ENCODE measurements at places on chromosomes 12 and 14.

DNA sequence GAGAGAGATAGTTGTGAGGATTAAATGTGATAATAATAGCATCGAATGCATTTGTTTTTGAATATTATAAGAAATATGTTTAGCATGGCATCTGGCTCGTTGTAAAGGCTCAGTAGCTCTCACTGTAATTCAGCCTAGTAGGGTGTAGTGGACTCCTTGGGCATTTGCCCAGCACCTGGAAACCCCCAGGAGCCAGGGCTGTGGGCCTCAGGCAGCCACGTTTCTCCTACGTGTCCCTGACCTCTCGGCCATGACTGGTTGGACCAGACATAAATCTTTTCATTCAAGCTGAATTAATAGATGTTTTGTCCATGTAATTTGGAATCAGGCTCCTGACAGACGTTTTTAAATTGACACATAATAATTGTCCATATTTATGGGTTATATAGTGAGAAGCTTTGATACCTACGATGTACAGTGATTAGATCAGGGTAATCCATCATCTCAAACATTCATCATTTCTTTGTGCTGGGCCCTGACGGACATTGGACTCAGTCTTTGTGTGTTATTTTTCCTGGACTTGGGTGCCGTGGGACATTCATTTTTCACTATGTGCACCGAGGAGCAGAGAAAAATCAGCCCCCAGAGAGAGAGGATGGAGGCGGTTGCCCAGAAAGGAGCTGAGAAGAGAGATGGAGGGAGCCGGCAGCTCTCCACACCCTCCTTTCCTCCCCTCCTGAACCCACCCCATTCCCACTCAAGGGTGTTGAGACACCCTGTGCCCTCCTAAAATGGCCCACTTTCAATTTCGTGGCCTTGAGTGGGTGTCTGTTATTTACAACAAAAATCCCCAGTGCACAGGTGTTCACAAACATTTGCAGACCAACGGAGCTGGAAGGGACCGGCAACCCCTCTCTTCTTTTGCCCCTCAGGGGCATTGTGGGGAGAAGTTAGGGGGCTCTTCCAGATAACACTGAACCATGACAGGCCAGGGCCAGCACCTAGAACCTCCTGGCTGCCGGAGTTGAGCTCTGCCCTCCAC is 296.4 kb downstream of the DPF3 start:
- no peak for DNase-seq

DNA sequence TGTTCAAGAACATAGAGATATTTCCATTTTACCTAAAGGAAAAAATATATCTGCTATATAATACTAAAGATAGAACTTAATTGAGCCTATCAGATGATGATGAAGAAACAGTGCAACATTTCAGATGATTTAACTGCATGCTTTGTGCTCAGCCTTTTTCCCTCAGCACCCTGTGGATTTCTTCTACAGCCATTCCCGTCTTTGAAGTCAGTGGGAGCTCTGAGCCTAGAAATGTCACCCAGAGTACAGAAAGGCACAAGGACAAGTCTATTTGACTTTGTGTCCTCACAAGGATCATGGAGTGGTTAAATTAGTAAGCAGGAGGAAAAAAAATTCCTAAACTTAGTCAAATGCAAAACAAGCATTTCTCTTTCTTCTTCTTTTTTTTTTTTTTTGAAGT is 994.0 kb upstream of the FLRT2 start:
- DNase-seq, result no peak

- no peak for DNase-seq
Measured at GRCh38 chr12:26037615-26038220, 79.2 kb downstream of the RASSF8 start.

DNA sequence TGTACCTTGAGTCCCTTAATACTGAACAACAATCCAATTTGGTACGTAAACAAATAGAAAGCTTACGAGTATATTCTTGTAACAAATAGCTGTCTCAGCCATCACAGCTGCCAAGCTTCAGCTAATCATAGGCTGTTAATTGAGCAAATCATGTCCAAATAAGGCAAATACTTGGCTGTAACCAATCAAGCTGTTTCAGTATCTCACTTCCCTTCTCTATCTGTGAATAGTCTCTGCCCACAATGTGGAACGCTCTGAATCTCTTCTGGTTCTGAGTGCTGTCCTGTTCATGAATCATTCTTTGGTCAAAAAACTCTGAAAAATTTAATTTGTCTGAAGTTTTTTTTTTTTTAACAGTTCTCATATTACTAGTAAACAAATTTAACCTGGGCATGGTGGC is 5.8 kb upstream of the NEMF start:
- no peak for DNase-seq

- no peak for DNase-seq
Measured at GRCh38 chr12:34288963-34289345, 266.7 kb downstream of the ALG10 start.

DNA sequence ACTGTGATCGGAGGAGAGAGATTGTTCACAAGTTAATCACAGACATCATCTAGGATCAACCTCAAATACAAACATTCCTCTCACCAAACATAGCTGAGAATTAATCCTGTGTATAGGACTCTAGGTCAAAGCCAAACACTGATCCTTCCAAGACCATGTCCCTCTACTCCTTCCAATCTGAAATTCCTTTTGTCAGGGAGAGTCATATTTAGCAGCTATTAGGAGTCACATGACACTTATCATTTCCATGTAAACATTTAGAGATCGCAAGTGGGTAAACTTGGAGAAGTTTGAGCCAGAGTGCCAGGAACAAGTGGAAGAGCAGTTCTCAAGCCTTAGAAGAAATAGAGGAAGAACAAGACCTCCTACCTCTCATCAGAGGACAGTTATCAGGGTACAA is 13.5 kb downstream of the OR2AP1 start:
- DNase-seq, result no peak

DNA sequence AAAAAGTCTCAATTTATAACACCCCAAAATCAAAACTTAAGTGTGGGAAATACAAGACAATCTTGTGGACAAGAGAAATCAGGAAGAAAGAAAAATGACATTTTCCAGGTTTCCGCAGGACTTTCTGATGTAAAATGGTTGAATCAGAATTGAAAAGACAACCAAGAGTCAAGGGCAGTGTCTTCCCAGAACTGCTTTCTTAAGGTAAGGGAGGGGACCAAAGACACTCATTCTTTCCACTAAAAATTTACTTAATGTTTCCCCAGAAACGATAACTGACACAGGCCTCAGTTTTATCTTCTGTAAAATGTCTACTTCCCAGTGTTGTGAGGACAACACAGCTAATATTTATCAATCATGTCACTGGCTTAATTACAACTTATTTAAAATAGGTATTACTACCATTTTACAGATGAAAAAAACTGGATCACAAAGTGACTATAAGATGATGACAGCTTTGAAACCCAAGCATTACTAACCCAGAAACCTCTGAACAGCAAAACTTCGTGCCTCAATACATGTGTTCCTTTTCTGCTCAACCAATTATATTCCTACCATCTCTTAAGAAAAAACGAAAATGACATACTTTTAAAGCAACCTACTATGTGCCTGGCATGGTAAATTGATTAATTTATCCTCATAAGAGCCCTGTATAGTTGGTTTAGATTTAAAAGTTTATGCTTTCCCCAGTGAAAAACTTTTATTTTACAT is 4.6 kb downstream of the SINHCAF start:
- no peak for DNase-seq

Data from NCI-H446 treated with DMSO at 0.1 percent for 48 hours (cell line).